ENCODE measurements at places on chromosomes 4 and X.

- no peak for DNase-seq
These were observed 492.9 kb downstream of the INPP4B start for GRCh38 chr4:142353149-142353738.

DNA sequence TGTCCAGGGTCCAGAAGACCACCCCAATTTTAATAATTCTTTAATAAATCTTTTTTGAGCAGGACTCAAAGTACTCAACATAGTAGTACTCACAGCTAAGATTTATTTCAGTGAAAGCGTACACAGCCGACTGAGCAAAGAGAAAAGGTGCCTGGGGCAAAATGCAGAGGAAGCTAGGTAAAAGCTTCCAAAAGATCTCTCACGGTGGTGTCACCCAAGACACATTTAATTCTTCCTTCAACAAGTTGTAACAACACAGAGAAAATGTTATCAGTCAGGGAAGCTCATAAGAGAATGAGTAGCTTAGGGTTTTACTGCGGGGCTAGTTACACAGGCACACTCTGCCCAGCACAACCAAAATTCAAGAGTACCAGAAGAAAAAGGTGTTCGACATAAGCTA is 201.1 kb downstream of the OPHN1 start:
- DNase-seq, result no peak

- no peak for DNase-seq
These were observed 1.8 kb downstream of the CCSER1 start for GRCh38 chr4:90128961-90129495.

- DNase-seq, result no peak
These were observed 37.6 kb upstream of the CRMP1 start for GRCh38 chr4:5930456-5930855.

DNA sequence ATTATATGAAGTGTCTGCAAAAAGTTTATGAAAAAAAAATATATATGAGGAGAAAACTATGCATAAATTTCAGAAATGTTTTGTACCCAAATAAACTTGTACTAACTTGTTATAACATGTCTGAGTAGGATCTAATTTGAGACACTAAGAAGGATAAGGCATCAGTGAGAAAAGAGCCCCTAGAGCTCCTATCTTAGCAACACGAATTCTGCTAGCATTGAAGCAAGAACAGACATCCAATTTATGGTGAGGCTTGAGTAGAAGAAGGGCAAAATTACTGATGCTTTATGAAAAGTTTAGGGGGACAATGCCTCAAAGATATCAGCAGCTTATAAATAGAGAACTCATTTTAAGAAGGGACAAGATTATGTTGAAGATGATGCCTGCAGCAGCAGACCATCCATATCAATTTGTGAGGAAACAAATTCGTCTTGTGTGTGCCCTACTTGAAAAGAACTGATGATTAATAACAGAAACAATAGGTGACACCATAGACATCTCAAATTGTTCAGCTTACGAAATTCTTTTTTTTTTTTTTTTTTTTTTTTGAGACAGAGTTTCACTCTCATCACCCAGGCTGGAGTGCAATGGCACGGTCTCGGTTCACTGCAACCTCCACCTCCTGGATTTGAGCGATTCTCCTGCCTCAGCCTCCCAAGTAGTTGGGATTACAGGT is 35.7 kb upstream of the ADAM29 start:
- no peak for DNase-seq

DNA sequence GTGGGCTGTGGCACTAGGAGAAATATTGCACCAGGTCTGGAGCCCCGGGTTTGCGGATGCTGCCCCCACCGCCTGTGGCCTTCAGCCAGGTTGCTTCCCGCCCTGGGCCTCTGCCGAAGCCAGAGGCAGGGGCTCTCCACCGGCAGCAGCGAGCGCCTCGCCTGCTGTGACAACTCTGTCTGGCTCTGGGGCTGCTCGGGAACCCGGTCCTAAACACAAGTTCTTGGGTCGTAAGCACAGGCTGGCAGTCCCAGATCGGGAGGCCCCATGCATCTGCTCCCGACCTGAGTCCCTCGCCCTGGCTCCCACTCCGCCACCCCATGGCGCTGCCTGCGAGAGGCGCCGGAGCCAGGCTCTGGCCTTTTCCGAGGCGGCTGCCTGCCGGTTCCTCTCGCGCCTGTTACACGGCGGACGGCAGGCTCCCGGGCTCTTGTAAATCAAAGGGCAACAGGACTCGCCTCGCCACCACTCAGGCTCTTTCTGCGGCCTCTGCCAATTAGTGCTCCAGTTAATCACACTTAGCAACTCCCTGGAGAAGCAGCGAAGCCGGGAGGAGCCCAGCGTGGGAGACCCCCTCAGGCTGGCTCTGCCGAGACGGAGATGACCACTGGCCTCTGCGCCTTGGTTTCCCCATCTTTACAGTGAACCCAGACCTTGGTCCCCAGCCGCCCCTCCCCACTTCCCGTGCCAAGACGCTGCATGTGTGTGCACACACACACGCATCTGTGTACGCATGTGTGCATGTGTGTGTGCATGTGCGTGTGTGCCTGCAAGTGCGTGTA is 109.2 kb downstream of the DCTD start:
- no peak for DNase-seq

GRCh38 chr4:121873604-121874003 is 3.3 kb upstream of the BBS7 start:
- no peak for DNase-seq

Data from stimulated activated CD8-positive, alpha-beta memory T cell treated with anti-CD3 and anti-CD28 coated beads, Interleukin-7, amount 100 ng/mL, for 4 hours (primary cell).